ENCODE measurements at places on chromosomes 1 and 21. TPM values are rescaled to one million over a fixed set of nuclear protein-coding genes. Genes with fewer than 3 reads are reported as not detected.
A peak's percentile ranks its signal among the peaks of the same experiment; 100 is the strongest.

- DNase-seq, result no peak
Measured at GRCh38 chr21:23534850-23535249, 2072.4 kb downstream of the MRPL39 start.

DNA sequence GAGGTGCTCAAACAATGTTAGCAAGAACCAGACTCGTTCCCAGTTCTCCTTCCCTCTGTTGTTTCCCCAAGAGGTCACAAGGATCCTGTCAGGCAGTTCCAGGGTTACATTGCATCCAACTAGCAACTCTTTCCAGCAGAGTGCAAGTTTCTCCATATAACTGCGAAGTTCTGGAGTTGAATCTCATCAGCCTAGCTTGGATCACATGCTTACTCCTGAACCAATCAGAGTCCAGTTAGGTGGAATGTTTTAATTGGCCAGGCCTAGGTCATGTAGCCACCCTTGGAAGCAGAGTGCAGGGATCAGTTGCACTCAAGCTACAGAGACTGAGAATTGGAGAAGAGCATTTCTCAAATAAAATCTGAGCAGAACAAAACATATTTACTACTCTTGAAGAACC lies 15.9 kb upstream of the PIK3R3 start:
- DNase-seq, result no peak

DNA sequence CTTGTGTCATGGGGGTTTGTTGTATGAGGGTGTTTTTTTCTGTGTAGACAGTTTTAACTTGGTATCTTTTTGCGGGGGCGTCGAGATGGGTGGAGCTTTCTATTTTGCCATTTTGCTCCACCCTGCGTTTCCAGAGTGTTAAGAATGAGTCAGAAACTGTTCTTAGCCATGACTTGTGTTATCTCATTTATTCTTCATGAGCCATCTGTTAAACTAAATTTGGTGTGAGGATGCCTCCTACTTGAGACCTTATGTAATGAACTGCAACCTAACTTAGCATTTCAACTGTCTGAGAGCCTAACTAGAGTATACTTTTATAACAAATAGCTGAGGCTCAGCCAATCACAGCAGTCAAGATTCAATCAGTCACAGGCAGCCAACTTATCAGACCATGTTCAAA lies 1873.5 kb downstream of the NCAM2 start:
- no peak for DNase-seq

DNA sequence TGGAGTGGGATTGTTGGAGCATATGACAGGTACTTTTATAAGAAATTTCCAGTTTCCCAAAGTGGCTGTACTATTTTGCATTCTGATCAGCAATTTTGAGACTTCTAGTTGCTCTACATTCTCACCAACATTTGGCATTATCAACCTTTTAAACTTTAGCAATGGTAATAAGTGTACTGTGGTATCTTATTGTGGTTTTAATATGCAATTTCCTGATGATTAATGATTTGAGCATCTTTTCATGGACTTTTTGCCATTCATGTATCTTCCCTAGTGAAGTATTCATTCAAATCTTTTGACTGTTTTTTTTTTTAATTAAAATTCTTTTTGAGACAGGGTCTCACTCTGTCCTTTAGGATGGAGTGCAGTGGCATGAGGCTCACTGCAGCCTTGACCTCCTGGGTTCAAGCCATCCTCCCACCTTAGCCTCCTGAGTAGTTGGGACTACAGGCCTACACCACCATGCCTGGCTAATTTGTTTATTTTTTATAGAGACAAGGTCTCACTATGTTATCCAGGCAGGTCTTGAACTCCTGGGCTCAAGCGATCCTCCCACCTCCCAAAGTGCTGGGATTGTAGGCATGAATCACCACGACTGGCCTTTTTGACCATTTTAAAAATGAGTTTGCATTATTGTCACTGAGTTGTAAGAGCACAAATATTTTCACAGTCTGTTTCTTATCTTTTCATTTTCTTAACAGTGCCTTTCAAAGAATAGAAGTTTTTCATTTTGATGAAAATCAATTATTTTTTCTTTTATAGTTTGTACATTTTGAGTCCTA lies 7.8 kb upstream of the SLC6A9 start:
- no peak for DNase-seq

- no peak for DNase-seq
Measured at GRCh38 chr1:119361620-119362344, 6.8 kb upstream of the HAO2 start.

DNA sequence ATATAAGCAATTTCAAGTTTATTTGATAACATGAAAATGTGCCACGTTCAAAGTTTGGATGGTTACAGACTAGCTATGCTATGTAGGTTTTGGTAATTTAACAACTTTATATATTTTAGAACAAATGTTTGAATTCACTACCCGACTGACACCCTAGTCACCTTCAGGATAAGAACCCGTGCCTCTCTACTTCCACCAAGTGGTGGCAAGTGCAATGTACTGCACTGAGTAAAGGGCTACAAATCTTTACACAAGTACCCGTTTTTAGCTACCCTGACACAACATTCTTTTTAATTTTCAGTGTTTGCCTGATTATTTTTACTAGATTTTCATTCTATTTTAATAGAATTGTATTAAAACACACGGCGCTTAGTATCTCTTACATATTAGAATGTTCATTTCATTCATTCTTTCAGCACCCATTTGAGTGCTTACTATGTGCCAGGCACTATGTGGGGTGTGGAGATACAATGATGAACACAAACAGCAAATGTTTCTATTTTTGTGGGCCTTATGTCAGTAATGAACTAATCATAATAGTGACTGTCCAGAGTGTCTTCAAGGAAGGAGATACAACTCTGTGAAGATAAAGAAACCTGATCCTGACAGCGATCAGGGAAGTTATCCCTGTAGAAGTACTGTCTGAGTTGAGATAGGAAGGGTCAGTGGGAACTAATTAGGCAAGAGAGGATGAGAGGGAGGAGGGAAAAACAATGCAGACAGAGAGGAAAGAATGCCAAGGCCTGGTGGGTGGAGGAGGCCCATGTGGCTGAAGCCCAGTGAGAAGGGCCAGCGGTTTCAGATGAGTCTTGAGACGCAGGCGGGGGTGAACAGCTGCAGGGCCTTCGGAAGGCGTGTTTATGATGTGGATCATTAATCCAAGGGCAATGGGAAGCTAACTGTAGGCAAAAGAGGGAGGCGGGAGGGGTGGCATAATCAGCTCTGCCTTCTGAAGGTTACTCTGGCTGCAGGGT lies 3.8 kb downstream of the LCA5L start:
- peak; percentile 14 for DNase-seq

LRRC71 gene
- total RNA-seq, result not detected

- DNase-seq, result no peak
Measured at GRCh38 chr1:64801851-64802523, 57.1 kb downstream of the RAVER2 start.

MIB2 gene
- 92.8 TPM for total RNA-seq

SYPL2 gene
- 0.28 TPM for total RNA-seq

- no peak for DNase-seq
Measured at GRCh38 chr1:202367271-202367670, 18.8 kb downstream of the PPP1R12B start.

DNA sequence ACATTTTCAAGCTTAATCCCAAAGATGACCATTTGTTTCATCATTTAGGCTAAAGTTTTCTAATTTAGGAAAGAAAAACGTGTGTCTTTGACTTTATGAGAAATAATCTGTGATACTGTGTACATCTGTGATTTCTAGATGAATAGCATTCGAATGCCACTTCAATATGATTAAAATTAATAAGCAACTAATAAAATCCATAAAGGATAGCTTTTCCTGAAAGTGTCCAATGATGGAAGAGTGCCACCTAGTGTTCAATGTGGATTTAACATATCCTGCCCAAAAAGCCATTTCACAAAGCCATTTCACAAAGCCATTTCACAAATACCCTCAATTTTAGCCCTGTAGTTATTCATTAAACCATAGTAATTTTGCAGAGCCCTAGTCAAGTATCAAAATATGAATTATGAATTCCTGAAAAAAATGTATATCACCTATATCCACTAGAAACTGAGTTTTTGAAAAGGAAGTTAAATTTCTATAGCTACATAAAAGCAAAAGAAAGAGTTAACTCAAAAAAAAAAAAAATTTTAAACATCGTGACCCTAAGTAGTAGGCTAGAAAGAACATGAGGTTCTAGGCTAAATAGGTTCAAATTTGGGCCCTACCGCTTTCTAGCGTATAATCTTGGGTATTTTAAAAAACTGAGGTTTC lies 19.1 kb downstream of the NME7 start:
- DNase-seq, result no peak

RORC gene
- total RNA-seq, result 0.70 TPM

CA6 gene
- total RNA-seq, result not detected

GCSAML gene
- total RNA-seq, result not detected

DNA sequence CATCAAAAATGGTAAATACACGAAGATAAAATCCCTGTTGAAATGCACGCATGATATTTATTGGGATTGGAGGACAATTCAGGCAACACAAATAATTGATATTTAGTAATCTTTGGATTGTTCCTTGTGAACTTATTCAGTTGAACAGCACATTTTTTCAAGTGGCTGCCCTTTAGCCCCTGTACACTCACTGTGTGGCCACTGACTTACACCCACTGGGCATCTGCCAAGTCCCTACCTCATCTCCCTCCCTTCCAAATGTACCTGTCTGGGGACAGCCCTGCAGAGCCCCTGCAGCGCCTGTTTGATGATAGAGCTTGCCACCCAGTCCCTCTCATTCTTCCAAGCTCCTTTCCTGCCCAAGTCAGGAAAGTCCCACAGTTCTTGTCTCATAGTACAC lies 154.3 kb downstream of the GLUL start:
- DNase-seq, result no peak

- no peak for DNase-seq
Measured at GRCh38 chr21:31897311-31897710, 24.5 kb downstream of the HUNK start.

CA14 gene
- total RNA-seq, result 0.95 TPM

- no peak for DNase-seq
Measured at GRCh38 chr21:46597896-46598343, 7.0 kb downstream of the S100B start.

PIGR gene
- 0.10 TPM for total RNA-seq

- no peak for DNase-seq
Measured at GRCh38 chr21:45837936-45838335, 143.6 kb upstream of the COL6A1 start.

- DNase-seq, result no peak
Measured at GRCh38 chr21:44880405-44881197, 7.1 kb upstream of the PTTG1IP start.

- DNase-seq, result no peak
Measured at GRCh38 chr1:74952786-74953185, 181.4 kb upstream of the LHX8 start.

DNA sequence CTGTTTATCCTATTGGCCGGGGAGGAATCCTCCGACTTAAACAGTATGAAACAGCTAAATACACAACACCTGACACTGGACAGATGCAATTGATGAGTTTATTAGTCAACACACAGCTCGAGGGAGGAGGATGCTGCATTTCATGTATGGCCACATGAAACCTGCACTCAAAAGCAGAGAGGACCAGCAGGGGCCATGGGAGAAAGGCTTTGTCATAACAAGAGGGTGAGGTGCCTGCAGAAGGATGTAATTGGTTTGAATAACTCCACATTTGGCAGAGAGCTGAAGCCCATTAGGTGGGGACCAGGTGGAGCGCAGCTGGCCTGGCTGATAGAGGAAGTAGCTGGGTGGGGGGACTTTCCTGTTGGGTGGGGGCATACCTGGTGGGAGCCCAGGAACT lies 599.1 kb downstream of the PTPRU start:
- DNase-seq, result no peak

HSD3B1 gene
- not detected for total RNA-seq

DNA sequence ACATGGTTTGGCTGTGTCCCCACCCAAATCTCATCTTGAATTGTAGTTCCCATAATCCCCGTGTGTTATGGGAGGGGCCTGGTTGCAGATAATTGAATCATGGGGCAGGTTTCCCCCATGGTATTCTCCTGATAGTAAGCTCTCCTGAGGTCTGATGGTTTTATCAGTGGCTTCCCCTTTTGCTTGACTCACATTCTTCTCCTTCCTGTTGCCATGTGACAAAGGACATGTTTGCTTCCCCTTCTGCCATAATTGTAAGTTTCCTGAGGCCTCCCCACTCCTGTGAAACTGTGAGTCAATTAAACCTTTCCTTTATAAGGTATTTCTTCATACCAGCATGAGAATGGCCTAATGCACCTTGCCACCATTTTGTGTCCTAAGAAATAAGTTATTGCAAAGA lies 415.0 kb downstream of the COL11A1 start:
- DNase-seq, result no peak

DNA sequence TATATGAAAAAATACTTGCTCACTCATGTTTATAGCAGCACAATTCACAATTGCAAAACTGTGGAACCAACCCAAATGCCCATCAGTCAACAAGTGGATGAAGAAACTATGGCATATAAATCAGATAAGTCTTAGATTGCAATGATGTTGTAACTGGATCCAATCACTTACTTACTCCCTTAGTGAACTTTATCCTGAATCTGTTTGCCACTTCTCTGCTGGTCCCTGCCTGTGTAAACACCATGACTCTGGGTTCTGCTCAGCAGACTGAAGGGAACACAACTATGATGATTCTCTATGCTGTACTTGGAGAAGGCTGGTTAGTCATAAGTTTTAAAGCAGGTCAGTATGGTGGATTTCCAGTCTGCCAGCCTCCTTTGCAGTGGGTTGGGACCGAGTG lies 391.2 kb downstream of the RWDD3 start:
- no peak for DNase-seq

DNA sequence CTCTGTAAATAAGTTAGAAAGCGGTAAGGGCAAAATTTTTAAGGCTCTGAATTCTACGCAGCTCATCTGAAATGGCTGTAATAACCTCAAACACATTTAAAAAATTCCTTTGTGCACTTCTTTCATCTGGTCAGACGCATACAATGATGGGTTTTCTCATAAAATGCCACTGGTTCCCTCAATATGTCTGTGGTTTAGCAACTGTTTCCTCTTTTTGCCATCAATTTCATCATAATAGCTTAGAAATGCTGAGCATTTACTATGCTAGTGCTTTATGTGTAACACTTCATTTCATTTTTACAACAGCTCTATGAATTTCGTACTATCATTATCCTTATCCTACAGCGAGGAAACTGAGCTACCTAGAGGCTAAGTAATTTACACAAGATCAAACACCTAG lies 35.3 kb upstream of the DMRTA2 start:
- DNase-seq, result no peak

Measured in PC-9 (cell line).